Left lung (tissue), 14 donors: ENCODE measurements at places on chromosomes 16 and 17. TPM values are rescaled to one million over a fixed set of nuclear protein-coding genes. Genes with fewer than 3 reads are reported as not detected.
A peak's percentile ranks its signal among the peaks of the same experiment; 100 is the strongest.

GRCh38 chr17:64096037-64096436, 33.9 kb downstream of the ERN1 start:
- peaks cover 25% of the 10 kb centered on the region for H3K36me3 ChIP-seq
- H3K27me3 ChIP-seq, result no peaks in the 10 kb centered on the region
- no peak for DNase-seq
- H3K27ac ChIP-seq, result peak overlapping the region; percentile 37

- no peak for DNase-seq
- H3K4me3 ChIP-seq, result no peak overlapping the region
- no peaks in the 10 kb centered on the region for H3K4me1 ChIP-seq
- H3K27ac ChIP-seq, result no peak overlapping the region
Measured at GRCh38 chr17:77723071-77723908, 235.2 kb upstream of the TNRC6C start.

CAPNS2 gene
- total RNA-seq, result 1.2 TPM

- no peak overlapping the region for H3K4me3 ChIP-seq
- H3K27ac ChIP-seq, result peak overlapping the region; percentile 77
- peaks cover 6% of the 10 kb centered on the region for H3K4me1 ChIP-seq
- no peaks in the 10 kb centered on the region for H3K27me3 ChIP-seq
- H3K36me3 ChIP-seq, result no peaks in the 10 kb centered on the region
- DNase-seq, result no peak
Measured at GRCh38 chr17:21132428-21132827, 5.7 kb downstream of the DHRS7B start.

- no peaks in the 10 kb centered on the region for H3K27me3 ChIP-seq
- peaks cover 11% of the 10 kb centered on the region for H3K4me1 ChIP-seq
- DNase-seq, result no peak
- H3K27ac ChIP-seq, result no peak overlapping the region
- no peaks in the 10 kb centered on the region for H3K36me3 ChIP-seq
Measured at GRCh38 chr17:28404812-28405570, 1.0 kb downstream of the SLC46A1 start.

GRCh38 chr17:35127751-35128514, 6.5 kb downstream of the FNDC8 start:
- no peaks in the 10 kb centered on the region for H3K27me3 ChIP-seq
- DNase-seq, result no peak
- H3K36me3 ChIP-seq, result no peaks in the 10 kb centered on the region
- no peak overlapping the region for H3K4me3 ChIP-seq

- no peaks in the 10 kb centered on the region for H3K36me3 ChIP-seq
- H3K27ac ChIP-seq, result no peak overlapping the region
- H3K4me1 ChIP-seq, result peaks cover 31% of the 10 kb centered on the region
- no peak overlapping the region for H3K4me3 ChIP-seq
- no peak for DNase-seq
Measured at GRCh38 chr17:74860229-74860871, 665 bp upstream of the GRIN2C start.

GRCh38 chr16:81987706-81988105, 23.6 kb downstream of the SDR42E1 start:
- no peak for DNase-seq
- H3K4me1 ChIP-seq, result no peaks in the 10 kb centered on the region
- no peaks in the 10 kb centered on the region for H3K36me3 ChIP-seq
- H3K4me3 ChIP-seq, result no peak overlapping the region

- H3K27ac ChIP-seq, result no peak overlapping the region
- no peaks in the 10 kb centered on the region for H3K4me1 ChIP-seq
- no peak for DNase-seq
- peaks cover 18% of the 10 kb centered on the region for H3K27me3 ChIP-seq
Measured at GRCh38 chr17:51422634-51423033, 162.3 kb downstream of the UTP18 start.

NAGS gene
- 5.2 TPM for total RNA-seq

RHBDL3 gene
- total RNA-seq, result 0.26 TPM

GRCh38 chr17:35167666-35168065, 20.0 kb downstream of the UNC45B start:
- H3K4me3 ChIP-seq, result no peak overlapping the region
- no peak overlapping the region for H3K27ac ChIP-seq
- no peaks in the 10 kb centered on the region for H3K27me3 ChIP-seq
- no peak for DNase-seq
- no peaks in the 10 kb centered on the region for H3K4me1 ChIP-seq
- H3K36me3 ChIP-seq, result no peaks in the 10 kb centered on the region

KRTAP4-4 gene
- not detected for total RNA-seq

PRSS8 gene
- 129 TPM for total RNA-seq

- peaks cover 13% of the 10 kb centered on the region for H3K4me1 ChIP-seq
- no peak overlapping the region for H3K27ac ChIP-seq
- H3K36me3 ChIP-seq, result no peaks in the 10 kb centered on the region
- DNase-seq, result no peak
- no peaks in the 10 kb centered on the region for H3K27me3 ChIP-seq
Measured at GRCh38 chr17:57672971-57673370, 72.1 kb downstream of the CCDC182 start.

GRCh38 chr16:23409522-23409921, 43.5 kb downstream of the COG7 start:
- H3K27ac ChIP-seq, result no peak overlapping the region
- H3K36me3 ChIP-seq, result no peaks in the 10 kb centered on the region
- no peak for DNase-seq
- H3K4me3 ChIP-seq, result no peak overlapping the region
- H3K27me3 ChIP-seq, result no peaks in the 10 kb centered on the region

- no peaks in the 10 kb centered on the region for H3K36me3 ChIP-seq
- H3K27ac ChIP-seq, result no peak overlapping the region
- no peak overlapping the region for H3K4me3 ChIP-seq
- H3K4me1 ChIP-seq, result no peaks in the 10 kb centered on the region
- H3K27me3 ChIP-seq, result peaks cover 2% of the 10 kb centered on the region
Measured at GRCh38 chr16:71345031-71345430, 13.5 kb upstream of the CALB2 start.

DNA sequence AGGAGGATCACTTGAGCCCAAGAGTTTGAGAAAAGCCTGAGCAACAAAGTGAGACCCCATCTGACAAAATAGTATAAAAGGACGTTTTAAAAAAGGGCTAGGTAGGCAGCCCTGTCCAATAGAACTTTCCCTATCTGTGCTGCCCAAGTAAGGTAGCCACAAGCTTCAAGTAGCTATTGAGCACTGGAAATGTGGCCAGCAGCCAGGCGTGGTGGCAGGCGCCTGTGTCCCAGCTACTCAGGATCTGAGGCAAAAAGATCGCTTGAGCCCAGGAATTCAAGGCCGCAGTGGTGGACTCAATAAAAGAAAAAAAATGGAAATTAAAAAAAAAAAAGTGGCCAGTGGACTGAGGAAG, 1.5 kb upstream of the NQO1 start:
- no peaks in the 10 kb centered on the region for H3K27me3 ChIP-seq
- H3K36me3 ChIP-seq, result no peaks in the 10 kb centered on the region
- peak overlapping the region; percentile 51 for H3K4me3 ChIP-seq

DNA sequence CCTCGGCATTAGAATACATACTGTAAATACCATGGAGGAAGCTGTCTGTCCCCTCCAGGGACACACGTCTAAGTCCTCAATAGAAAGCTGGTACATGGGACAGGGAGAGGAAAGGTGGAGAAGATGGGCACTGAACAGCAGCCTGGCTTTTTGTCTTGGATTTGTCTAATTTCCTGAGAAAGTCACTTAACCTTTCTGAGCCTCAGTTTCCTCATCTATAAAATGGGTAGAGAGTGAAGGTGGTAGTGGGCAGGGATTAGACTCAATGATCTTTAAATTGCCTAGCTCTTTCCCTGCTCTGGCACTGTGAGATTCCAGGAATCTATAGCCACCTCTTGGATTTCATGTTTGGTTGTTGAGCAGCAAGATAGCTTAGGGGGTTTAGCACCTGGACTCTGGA, 96.2 kb downstream of the ASIC2 start:
- H3K4me3 ChIP-seq, result no peak overlapping the region
- no peak for DNase-seq
- H3K27ac ChIP-seq, result no peak overlapping the region
- no peaks in the 10 kb centered on the region for H3K36me3 ChIP-seq
- H3K4me1 ChIP-seq, result no peaks in the 10 kb centered on the region

CD300LF gene
- 26.7 TPM for total RNA-seq

ERI2 gene
- 16.3 TPM for total RNA-seq

DNA sequence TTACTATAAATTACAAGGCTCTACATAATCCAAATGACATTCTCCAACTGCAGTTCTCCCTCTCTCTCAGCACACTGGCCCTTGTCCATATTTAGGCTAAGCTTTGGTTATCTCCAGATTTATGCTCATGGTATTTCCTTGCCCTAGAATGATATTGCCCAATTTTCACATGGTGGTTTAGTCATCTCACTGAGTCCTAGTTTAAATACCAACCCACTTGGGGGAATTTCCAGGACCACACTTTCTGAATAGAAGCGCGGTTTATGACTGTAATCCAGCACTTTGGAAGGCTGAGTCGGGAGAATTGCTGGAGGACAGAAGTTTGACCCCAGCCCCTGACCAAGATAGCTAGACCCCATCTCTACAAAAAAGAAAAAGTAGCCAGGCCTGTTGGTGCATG, 280.1 kb upstream of the MON1B start:
- no peaks in the 10 kb centered on the region for H3K27me3 ChIP-seq
- H3K4me3 ChIP-seq, result no peak overlapping the region
- no peaks in the 10 kb centered on the region for H3K36me3 ChIP-seq
- no peaks in the 10 kb centered on the region for H3K4me1 ChIP-seq
- DNase-seq, result no peak
